ENCODE measurements at places on chromosomes 2 and 18.

- no peak for DNase-seq
Measured at GRCh38 chr2:10079266-10079869, 843 bp downstream of the CYS1 start.

GRCh38 chr2:232521959-232522622 is 1.9 kb downstream of the PRSS56 start:
- no peak for DNase-seq

- DNase-seq, result no peak
Measured at GRCh38 chr2:150482667-150483400, 4.6 kb downstream of the RND3 start.

- DNase-seq, result no peak
Measured at GRCh38 chr2:162403884-162404283, 60.0 kb downstream of the GCA start.

- DNase-seq, result no peak
Measured at GRCh38 chr2:240795916-240796510, 24.0 kb downstream of the KIF1A start.

All from MV-4-11 (cell line).